GM20000 (cell line): ENCODE measurements at places on chromosomes 4 and X.

GRCh38 chrX:107731831-107732502, 43.6 kb downstream of the TSC22D3 start:
- DNase-seq, result no peak

DNA sequence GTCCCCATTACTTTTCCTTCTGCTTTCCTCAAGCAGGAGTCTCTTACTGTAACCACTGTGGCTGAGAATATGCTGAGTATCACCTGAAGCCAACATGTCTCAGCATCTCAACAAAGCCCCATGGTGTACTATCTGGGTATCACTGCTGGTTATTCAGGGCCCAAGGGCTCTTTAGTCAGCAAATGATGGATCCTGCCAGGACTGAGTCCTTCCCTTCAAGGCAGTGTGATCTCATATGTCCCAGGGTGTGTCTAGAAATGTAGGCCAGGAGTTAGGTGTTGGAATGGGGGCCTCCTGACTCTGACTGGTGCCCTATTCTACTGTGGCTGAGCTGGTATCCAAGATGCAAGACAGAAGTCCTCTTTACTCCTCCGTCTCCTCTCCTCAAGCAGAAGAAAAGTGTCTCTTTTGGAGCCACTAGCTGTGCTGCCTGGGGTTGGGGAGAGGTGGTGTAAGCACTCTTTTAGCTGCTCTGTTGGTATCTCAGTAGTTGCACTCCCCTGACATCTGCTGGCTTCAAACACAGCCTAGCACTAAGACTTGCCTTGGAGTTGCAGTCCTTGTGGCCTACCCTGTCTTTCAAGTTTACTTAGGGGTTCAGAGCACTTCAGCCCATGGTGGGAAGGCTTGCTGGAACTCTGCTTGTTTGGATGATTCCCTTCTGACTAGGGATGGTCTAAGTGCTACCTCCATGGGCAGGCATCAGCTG, 28.6 kb downstream of the OCIAD2 start:
- DNase-seq, result no peak

DNA sequence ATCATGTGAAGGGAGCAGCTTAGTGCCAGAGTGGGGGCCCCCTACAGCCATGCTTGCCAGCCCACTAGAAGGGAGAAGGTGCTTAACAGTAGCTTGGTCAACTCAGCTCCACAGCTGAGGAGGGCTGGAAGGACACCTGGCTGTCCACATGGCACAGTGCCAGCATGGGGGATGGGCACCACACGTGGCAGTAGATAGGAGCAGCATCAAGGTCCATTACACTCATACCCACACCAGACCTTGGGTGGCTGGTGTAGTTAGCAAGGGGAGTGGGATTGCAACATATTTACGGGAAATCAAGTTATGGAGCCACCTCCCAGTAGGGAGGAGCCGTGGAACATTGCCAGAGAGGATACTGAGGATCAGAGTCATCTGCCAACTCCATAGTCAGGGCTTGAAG, 37.9 kb upstream of the SLC4A4 start:
- no peak for DNase-seq

- no peak for DNase-seq
Measured at GRCh38 chr4:2061186-2062131, 2.3 kb downstream of the NAT8L start.

DNA sequence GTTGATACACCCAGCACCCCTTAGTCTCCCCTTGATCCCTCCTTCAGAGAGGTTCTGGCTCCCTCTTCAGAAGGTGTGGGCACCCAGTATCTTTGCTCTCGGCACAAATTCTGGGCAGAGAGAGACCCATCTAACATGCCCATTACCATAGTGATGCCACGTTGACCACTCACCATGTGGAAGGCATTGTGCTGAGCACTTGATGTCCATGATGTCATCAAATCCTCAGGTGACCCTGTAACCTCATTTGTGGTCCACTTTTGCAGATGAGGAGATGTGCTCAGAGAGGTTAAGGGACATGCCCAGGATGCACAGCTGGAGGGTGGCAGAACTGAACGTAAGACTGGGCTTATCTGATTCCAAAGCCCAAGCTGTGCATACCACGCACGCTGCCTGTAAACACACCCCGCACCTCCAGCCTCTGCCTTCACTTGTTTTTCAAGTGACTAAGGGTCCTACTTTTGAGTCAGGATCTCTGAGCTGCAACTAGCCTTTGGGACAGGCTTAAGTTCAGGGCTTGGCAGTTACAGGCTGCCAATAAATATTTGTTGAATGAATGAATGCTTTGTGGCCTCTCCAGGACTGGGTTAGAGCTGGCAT, 55.2 kb downstream of the HTRA3 start:
- no peak for DNase-seq

DNA sequence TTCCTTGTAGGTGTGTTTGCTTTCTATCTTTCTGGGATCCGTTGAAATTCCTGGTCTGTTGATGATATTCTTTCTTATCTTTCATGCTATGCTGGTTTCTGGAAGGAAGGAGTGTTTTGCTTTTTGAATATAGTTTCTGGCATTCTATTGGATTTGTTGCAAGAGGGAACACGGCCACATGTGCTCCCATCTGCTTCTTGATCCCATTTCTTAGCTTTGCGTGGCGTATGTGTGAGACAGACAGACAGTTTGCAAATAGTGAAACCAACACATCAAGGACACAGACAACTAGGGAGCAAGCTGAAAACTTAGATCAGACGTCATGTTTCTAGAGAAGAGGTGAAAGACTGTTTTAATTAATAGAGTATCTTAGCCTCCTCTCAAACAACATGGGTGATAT, 261.9 kb upstream of the PUDP start:
- DNase-seq, result no peak

DNA sequence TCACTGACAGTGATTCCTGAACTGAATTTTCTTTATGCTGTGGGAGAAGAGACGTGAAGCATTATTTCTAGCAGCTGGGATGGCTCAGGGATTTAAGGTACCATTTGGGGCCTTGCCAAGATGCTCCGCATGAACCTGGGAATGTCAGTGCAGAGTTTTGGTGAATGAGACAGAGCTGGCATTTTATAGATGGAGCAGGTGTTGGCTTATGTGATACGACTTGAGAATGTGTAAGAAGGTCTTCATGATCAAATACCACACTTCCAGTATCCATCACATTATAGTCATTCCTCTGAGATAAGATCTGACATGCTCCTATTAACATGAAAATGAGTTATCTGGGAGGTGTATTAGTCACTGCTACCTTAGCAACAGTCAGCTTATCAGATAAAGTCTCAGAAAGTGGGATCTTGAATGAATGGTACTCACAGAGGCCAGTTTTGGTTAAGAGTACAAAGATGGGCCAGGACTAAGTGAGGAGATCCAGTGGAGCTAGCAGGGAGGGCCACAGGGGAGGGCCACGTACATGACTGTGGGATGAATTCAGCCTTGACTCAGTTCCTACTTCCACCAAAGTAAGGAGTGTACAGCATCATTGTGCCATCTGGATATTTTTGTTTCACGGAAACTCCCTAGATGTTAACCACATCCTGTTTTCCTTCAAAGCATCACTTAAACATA, 116.7 kb downstream of the SPCS3 start:
- no peak for DNase-seq

GRCh38 chr4:165991325-165992180, 118.5 kb downstream of the TLL1 start:
- no peak for DNase-seq

- DNase-seq, result no peak
Measured at GRCh38 chrX:45783002-45783401, 582.3 kb upstream of the DIPK2B start.

DNA sequence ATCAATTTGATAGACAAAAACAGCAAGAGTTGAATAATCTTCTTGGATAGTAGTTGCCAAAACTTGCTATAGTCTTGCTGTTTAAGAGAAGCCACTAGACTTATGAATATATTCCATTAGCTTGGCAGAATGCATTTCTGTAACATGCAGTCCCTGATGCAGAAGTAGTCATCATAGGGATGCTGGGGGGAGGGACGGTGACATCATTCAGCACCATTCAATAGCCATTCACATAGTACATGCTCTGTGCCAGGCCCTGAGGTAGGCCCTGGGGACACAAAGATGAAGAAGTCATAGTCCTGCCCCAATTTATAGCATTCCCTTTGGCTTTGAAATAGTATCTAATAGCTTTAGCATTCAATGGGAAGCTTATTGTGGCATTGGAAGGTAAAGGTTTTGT, 185.5 kb upstream of the AFF2 start:
- no peak for DNase-seq

GRCh38 chrX:7143941-7144525, 3.5 kb upstream of the STS start:
- no peak for DNase-seq

DNA sequence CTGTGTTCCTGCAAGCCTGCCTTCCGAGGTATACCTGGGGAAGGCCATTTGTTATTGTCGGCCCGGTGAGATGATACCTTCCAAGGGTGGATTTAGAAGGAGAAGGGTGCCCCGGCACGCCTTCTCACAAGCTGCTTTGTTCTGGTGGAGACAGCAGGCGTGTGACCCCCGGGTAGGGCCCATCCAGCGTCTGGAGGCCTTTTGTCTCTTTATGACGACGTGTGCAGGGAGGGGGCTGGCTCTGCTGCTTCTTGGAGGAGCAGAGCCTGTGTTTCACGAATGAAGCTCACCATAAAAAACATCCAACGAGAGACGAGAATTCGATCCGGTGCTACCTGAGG, 45.3 kb downstream of the SHOX start:
- no peak for DNase-seq

GRCh38 chr4:139245590-139245989, 34.4 kb downstream of the MGARP start:
- no peak for DNase-seq

DNA sequence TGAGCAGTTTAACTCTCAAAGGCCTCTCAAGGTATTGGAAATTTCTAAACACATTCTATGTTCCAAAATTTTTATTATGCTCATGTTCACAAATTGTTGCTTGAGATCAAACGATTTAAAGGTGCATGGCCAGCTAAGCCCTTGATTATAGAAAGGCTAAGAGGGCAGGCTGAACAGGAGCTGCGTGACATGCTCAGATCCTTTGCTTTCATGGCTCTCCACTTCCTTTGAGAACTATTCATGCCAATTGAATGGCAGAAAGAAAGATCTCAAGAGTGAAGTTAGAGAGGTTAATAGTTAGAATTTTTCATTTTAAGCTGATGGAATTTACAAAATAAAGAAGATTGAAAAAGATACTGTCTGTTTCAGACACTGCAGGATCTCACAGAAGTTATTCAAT, 594 bp downstream of the LRIT3 start:
- DNase-seq, result no peak

GRCh38 chr4:101414496-101414895, 67.2 kb upstream of the PPP3CA start:
- DNase-seq, result no peak

- DNase-seq, result no peak
Measured at GRCh38 chr4:154658680-154659405, 46.4 kb upstream of the FGG start.

DNA sequence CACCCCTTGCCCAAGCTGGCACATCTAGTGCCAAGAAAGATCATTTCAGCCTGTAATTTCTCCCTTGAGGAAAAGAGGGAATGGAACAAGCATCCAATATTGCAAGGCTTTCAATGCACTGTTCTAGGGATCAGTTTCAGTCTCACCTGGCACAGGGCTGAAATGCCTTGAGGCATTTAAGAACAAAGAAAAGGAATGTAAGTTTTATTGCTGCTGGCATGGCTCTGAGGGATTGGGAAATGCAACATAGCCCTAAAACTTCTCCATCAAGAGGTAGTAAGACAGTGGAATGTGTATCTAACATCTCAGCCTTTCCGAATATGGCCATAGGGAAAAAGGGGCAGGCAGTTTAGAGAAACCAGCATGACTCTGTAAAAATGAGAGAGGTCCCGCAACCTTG, 732.6 kb upstream of the LCORL start:
- DNase-seq, result no peak

DNA sequence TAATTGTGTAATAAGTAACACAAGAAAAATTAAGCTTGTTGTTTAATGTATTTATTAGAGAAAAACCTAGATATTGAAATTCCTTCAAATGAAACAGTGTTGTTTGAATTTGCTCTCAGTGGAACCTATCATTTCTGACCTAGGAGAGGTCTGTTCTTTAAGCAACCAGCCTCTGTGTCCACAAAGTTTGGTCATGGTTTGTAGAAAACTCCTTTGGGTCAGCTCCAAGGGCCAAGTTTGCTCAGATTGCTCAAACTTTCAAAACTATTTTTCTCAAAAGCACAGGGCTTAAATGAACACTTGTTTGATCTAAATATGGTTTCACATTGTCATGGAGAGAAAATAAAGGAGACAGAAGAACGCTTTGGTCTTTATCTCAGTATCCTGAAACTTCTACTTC, 29.6 kb upstream of the RPL34 start:
- DNase-seq, result no peak

- no peak for DNase-seq
Measured at GRCh38 chr4:180304321-180304720, 1938.9 kb upstream of the TENM3 start.

DNA sequence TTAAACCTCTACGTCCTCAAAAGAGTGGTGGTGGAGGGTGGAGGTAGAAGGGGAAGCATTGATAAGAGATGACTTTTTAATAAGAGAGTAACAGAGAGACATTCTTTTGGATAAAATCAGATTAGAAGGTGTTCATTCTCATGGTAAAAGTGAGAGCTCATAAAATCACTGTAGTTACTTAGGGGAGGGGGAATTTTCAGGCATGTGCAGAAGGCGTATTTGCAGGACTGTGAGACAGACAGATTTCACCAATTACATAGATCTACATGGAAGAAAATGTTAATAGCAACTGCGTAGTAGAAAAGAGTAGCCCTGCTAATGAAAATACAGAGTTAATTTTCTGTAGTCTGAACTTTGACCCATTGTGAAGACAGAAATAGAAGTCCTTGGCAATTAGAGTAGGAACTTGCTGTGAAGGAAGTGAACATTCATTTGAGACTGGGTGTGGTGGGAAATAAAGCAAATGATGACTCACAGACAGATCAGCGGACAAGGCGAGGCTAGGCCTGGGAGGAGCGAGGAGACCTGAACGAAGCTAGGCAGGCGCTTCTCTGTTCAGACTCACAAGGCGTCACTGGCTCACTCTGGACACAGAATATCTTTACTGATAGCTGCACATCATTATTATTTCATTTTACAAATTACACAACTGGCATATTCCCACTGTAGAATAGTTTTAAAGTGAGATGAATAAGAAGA, 57.2 kb upstream of the FAM9C start:
- no peak for DNase-seq

GRCh38 chr4:123987408-123987807, 590.8 kb downstream of the SPRY1 start:
- no peak for DNase-seq

GRCh38 chr4:2254665-2255500, 7.0 kb downstream of the MXD4 start:
- DNase-seq, result no peak

GRCh38 chr4:40281913-40282312, 53.2 kb upstream of the CHRNA9 start:
- no peak for DNase-seq

DNA sequence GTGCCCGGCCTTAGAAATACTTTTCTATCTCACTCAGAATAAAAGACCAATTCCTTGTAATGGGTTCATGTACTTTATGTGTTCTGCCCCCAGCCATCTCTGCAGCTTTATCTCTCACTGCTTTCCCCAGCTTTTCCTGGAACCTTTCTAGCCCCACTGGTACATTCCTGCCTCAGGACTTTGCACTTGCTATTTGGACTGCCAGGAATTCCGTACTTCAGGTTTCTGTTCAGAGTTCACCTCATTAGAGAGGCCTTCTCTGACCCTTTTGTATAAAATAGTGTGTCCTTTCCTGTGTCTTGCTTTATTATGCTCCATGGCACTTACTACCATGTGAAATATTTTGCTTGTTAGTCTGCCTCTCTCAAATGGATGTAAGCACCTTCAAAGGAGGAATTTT, 112.5 kb downstream of the PDLIM5 start:
- DNase-seq, result no peak

GRCh38 chr4:94892051-94892450, 134.3 kb downstream of the BMPR1B start:
- DNase-seq, result no peak
